CD4-positive, alpha-beta T cell (primary cell): ENCODE measurements at places on chromosomes 6 and 20.

DNA sequence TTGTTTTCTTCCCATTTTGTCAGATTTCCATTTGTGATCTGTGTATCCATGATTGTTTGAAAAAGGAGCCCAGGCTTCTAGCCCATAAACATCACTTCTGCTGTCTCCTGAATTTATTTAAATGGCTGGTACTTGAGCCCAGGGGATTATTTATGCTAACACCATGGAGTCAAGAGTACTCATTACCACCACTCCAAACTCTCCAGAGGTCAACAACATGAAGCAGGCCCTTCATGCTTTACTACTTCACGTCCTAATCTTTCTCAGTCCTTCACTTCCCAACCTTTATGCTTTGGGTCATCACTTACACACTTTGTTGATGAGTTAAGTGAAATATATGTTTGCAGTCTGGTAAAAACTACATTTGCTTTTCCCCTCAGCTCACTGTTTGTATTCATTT lies 247.8 kb downstream of the BMP2 start:
- DNase-seq: no peak

- peak; percentile 61 for DNase-seq
These were observed 715 bp downstream of the SOX12 start for GRCh38 chr20:325889-326644.

GRCh38 chr6:108546079-108547049 lies 14.4 kb upstream of the FOXO3 start:
- no peak for DNase-seq

DNA sequence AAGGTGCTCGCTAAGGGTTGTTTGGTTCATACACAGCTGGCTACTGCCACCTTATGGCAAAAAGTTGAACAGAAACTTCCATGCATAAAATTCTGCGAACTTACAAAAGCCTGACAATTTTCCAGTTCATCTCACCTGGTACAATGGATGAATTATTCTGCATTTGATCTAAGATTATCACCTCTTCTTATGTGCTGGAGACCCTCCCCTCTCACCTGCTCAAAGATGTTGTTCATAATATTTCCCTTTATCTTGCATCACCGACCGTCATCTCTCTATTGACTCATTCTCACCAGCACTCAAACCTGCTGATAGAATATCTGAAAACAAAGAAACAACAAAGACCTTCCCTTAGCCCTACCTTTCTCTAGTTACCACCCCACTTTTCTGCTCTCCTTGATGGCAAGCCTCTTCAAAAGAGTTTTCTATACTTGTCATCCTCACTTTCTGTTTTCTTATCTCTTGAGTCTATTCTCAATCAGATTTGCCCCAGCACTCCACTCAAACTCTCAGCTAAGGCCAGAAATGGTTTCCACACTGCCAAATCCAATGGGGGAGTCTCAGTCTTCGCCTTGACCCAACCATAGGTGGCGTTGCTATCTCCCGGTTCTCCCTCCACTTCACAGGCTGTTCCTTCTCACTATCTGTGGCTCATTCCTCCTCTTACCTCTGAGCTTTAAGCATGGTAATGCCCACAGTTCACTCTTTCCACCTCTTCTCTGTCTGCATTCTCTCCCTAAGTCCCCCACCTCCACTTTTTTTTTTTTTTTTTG lies 25.8 kb downstream of the SNRNP48 start:
- DNase-seq: peak; percentile 67

- DNase-seq: no peak
These were observed 73.1 kb downstream of the HIVEP2 start for GRCh38 chr6:142871910-142872331.

- peak; percentile 64 for DNase-seq
These were observed 43.0 kb upstream of the PTGIS start for GRCh38 chr20:49610691-49611538.

GRCh38 chr6:36349240-36349639 lies 12.6 kb upstream of the BNIP5 start:
- DNase-seq: peak; percentile 50

GRCh38 chr20:17912916-17913315 lies 55.7 kb downstream of the SNX5 start:
- no peak for DNase-seq

- no peak for DNase-seq
These were observed 58.6 kb downstream of the FOXA2 start for GRCh38 chr20:22525821-22526220.
